Spinal cord (tissue), 10 donors: ENCODE measurements at places on chromosomes 2 and 18.

- no peak for DNase-seq
Measured at GRCh38 chr2:157692768-157693167, 64.1 kb upstream of the ACVR1C start.

- DNase-seq = no peak
Measured at GRCh38 chr18:340044-340443, 72.2 kb upstream of the THOC1 start.

DNA sequence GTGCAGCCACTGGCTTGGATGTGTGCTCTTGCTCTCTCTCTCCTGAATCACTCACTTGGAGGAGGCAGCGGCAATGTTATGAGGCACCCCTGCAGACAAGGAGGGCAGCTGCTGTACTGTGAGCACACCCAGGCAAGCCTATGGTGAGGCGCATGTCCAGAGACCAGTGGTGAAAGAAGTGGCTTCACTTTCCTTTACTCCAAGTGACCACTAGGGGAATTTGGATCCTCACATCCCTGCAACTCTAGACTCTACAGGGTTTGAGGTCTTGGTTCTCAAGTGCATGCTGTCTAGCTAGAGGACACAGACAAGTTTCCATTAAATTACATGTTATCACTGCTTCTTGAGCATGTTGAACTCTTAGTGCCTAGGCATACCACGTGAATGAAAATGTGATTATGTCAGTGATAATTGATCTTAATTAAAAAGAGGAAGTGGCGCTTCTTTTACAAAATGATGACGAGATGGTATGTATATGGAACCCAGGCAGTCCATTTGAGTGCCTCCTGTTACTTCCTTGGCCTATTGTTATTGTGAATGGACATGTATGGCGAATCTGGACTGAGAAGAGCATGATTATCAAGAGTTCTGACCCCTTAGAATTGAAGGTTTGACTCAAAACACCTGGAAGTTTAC lies 181.0 kb upstream of the CDH2 start:
- no peak for DNase-seq

- DNase-seq = no peak
Measured at GRCh38 chr2:79980816-79981215, 323.7 kb downstream of the LRRTM1 start.

- DNase-seq = no peak
Measured at GRCh38 chr2:221816566-221816965, 244.5 kb upstream of the EPHA4 start.

DNA sequence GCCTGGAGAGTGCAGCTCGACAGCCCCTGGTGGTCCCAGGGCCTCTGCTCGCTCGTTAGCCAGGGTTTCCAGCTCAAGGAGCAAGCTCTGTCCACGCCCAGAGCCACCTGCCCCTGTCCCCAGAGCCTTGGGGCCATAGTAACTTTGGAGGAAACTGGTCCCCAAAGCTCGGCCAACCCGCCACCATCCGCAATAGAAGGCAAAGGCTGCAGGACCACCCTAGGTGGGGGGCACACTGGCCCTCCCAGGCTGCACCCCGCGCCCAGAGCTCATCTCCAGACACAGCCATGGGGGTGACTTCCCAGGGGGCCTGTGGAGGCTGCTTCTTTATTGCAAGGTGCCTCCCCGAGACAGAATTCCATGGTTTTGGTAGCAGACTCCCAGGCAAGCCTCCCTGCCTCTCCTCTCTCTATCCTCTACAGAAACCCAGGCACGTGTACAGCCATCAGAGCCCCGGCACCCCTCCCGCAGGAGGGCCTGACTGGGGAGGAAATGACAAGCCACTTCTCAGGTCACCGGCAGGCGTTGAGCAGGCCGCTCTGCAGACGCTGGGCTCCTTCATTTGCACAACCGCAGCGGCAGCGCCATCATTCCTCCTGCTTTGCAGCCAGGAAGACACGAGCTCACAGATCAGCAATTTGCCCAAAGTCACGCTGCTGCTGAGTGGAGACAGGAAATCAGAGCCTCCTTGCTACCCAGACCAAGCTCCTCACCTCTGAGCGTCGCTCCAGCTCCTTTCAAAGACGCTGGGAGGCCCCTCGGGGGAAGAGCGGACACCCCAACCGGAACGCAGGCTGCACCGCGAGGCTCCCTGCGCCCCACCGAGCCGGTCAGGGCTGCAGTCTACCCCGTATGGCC lies 80.2 kb downstream of the NDUFA10 start:
- DNase-seq = no peak

GRCh38 chr2:203470371-203470770 lies 64.7 kb downstream of the RAPH1 start:
- DNase-seq = no peak

DNA sequence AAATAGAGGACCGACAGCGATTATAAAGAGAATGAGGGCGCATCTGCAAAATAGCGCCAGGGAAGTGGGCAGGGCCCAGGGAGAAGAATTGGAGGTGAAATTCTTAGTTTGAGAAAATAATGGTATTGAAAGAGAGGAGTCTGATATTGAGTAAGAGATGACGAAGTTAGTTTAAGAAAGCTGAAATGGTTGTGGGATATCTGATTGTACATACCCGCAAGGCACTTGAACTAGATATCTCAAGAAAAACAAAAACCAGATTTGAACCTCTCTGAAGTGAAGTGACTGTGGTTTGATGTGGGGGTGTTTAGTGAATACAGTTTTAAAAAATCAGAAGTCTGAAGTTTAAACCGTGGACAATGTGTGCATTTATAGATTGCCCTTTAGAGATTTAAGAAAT lies 38.9 kb downstream of the ZNF532 start:
- DNase-seq = no peak

DNA sequence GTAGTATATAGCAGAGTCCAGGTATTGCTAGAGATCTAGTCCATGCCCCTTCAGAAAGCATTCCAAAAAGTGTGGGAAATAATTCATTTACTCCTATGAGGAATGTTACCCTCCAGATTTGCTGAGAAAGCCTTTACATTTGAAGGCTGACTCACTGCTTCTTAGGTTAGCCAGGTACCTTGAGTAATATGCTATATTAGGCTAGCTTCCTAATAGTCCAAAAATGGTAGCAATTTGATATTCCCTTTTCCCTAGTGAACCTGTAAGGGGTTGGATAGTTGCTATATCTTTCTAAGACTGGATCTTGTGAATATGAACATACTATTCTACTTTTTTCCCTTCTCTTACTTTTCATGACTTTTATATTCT lies 63.6 kb downstream of the SPOPL start:
- no peak for DNase-seq

- no peak for DNase-seq
Measured at GRCh38 chr2:113053666-113054065, 999 bp upstream of the IL36B start.

- no peak for DNase-seq
Measured at GRCh38 chr18:28602391-28602790, 425.5 kb upstream of the CDH2 start.

DNA sequence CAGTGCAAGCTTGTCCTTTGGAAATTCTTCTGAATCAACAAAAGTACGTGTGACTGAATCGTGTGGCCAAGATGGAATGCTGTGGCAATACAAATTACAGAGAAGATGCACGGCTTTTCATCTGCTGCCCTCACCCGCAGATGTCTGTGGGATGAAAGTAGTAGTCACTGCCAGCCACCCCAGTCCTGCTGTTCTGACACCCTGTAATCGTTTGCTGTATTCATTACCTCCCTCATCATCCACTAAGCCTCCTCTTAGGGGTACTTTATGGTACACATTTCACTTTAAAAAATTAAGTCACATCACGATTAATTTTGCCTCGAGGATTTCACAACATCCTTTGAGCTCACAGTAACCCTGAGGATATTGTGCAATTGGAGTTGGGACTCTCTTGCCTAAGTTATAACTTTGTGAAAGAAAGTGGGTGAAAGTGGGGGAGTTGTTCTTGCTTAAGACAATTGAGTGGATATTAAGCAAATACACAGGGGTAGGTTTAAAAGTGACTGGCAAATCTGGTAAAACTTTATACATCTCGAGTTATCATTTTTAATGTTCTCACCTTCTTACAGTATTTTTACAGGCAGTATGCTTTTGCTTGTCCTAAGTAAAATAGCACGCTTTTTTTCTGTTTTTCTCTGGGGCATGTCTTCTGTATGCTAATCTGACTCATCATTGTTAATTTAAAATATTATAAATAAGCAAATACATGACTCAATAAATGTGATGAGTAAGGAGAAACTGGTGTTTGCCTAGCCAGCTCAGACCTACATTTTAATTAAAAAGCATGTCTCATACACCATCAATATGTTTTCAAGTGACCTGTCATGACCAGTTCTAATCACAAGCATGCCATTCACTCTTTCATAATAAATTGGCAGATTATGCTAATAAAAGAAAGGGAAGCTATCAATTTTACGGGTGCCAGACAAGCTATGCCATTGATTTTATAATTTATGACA lies 680.9 kb downstream of the IRS1 start:
- no peak for DNase-seq

DNA sequence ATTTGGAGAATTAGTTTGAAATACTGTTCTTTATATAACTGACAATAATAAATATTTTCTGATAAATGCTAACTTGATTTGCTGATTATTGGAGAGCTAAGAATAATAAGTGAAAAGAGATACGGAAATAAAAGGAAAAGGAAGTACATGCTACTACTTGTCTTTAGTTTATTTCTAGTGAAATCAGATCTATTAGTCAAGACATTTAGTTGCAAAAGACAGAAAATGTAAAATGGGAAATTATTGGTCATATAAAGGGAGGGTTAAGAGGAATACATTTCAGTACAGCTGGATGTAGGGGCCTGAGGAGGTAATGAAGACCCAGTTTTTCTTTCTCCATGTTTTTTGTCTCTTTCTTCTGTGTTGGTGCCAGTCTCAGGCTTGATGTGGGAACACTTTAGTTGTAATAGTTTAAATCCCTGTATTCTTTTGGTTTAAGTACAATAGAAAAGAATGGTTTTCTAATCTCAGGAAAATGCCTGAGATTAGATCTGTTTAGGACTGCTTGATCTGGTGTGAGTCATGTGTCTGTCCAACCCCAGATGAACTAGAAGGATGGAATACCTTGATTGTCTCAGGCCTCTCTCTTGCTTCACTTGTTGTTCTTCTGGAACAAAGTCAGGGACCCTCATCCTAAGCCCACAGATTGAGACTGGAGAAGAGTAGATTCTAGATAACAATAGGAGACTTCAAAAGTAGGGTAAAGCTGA lies 58.0 kb downstream of the PLCL1 start:
- no peak for DNase-seq

DNA sequence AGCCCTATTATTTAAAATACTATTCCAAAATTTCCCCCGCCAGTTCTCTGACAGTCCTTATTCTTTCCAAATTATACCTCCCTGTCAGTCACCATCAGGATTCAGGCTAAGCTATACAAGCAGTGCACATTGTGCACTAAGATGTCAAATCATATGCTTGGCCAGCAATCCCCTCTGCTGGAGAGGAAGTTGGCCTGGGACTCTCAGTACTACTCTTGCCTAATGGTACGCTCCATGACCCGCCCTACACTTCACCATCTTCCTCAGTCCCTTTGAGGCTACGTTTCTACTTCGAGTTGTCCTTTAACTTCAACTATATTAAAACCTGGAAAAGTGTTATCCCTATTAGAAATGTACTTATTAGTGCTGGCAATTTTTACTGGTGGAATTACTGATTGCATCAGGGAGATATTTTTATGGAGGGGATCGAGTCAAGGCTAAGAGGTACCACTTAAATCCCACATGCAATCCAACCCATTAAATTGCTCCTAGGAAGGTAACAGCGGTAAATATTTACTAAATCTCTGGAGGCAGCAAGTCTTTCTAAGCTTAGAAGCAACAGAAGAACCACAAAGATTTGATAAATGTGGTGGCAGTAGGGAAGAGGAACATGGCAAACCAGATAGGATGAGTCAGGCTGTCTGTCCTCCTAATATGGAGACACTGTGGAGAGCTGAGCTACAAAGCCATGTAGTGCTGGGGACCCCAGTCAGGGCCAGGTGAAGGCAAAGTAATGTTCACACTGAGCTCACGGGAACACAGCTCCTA lies 2.7 kb downstream of the USP40 start:
- no peak for DNase-seq

- no peak for DNase-seq
Measured at GRCh38 chr18:67726882-67727281, 210.4 kb upstream of the DSEL start.

DNA sequence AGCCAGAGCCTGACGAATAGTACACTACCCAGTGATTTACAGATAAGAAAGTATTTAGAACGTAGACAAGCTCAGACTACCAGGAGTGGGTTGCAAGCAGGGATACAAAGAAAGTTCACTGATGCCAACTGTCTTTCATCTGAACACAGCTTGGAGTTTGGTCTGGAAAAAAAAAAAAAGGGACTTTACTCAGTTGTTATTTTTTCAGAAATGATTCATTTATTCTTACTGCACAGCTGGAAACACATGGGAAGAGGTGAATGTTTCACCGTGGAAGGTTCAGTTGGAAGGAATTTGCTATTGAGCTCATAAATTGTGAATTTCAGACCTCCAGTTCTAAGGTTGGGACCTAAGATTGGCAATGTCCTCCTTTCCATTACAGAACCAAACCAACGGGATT lies 259.7 kb downstream of the ETAA1 start:
- no peak for DNase-seq

DNA sequence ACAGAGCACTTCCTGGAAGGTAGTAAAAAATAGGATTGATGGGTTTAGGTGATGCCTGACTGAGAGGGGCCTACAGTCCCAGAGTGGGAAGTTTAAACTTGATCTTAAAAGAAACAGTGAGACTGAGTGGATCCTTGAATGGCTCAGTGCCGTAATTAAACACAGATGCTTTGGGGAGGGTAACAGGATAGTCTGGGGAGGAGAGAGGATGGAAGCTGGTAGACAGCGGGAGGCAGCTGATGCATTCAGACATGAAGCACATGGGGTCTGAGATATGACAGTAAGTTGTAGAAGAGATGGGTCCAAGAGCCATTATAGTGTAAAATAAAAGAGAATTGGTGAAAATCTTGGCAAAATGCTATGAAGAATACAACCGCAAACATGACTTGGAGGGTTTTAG lies 54.4 kb downstream of the AOX1 start:
- no peak for DNase-seq

DNA sequence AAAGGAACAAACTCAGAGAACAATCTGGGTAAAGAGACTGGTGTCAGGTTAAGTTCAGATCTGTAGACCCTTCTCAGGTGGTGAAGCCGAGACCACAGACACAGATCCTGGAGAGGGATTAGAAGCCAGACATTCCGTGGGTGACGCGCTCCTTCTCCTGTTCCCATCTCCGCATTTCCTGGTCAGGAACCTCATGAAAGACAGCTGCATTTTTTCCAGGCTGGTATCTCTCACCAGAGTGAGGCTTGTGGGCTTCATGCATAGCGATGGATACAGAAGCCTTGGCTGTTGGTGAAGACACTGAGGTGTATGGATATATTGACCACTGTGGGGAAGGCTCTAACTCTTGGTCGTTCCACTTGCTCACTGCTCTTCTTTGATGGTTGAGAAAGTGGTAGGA lies 152.6 kb downstream of the FAM210A start:
- DNase-seq = no peak

- no peak for DNase-seq
Measured at GRCh38 chr2:193469251-193469650, 1274.5 kb upstream of the TMEFF2 start.

DNA sequence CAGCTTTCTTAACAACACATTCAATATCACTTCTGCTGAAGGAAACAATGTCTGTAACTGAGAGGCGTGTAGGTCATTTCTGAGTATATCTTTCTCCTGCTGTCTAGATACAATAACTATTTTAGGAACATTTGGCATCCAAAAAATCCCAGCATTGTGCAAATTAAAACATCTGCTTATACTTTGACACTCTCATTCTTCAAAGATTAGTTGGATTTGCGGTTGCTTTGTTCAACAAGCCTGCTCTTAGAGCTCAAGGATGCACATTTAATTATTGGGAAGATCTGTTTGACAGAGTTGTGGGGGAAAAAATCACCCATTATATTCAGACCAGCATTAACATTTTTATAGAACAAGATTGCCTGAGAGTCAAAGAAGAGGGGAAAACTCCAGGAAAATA lies 449.5 kb upstream of the HNRNPA3 start:
- no peak for DNase-seq
